Stimulated activated CD8-positive, alpha-beta memory T cell treated with anti-CD3 and anti-CD28 coated beads, Interleukin-15, amount 100 ng/mL, for 24 hours (primary cell): ENCODE measurements at places on chromosomes 2 and 18.

DNA sequence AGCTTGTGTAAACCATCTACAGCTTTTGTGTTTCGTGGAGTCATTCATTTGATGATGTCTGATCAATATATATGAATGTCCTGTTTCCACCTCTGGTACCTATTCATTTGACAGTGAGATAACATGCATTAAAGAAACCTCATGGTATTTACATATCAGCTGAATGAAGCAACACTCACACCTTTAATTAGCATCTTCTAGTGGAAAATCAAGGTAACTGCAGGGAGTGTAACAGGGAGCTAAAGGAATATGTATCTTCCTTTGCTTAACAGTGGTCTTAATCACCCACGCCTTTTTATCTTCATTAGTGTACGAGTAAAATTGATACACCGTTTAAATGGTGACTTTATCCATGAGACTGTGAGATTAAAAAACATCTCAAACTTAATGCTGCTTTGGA is 15.6 kb downstream of the SLC39A10 start:
- no peak for DNase-seq

DNA sequence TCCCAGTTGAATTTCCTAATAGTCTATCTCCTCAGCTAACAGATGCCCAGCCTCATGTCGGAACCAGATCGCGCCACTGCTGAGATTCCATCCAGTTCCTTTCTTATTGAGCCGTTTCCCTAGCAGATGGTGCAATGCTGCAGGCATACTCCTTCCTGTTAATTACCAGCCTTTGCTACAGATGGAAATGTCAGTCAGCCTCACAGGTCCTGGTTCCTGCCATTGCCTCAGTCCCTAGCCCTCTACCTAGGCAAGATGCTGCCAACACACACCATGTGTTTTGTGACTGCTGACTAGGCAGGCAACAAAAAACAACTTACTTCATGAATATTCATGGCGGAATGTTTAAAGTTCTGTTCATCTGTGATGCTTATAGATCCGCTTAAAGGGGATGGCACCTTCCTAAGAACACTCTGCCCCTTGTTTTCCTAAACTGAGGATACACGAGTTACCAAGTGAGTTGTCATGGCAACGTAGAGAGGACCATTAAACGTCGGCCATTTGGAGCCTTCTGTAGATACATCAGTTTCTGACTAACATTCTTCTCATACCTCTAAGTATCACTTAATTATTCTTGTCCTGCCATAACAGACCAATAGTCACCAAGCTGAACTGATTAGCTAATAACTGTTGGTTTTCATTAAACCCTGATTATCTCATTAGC is 749.5 kb downstream of the RNF144A start:
- no peak for DNase-seq

DNA sequence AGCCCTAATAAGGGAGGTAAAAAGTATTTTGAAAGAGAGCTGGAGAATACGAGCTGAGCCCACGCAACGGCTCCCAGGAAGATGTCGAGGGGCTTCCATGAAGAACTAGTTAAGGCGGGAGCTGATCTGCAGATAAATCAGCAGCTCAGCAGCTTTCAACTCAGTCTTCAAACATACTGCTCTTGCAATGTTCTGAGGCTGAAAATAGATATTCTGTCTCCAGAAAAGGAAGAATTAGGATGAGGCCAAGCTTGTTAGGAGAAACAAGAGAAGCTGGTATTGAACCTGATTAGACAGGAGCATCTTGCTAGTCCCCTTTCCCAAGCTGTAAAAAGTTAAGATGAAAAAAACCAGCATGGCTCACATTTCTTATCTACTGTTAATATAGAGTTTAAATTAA is 91.1 kb downstream of the AFF3 start:
- DNase-seq = no peak

- no peak for DNase-seq
Measured at GRCh38 chr2:181426672-181427071, 30.5 kb upstream of the ITGA4 start.

DNA sequence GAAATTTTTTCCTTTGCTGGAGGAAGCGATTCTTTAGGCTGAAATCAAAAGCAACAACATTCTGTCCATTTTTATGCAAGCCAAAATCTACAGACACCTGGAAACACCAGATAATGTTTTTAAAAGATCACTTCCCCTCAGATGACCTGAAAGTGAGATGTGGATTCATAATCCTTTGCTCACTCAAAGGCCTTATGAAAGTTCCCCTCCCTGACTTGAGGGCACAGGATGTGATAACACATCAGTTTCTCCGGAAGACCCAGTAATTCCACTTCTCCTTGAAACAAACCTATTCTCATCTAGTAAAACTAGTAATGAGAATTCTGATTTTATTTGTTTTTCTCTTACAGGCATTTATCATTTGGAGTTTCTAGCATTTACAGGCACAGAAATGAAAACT is 218.3 kb upstream of the RND3 start:
- DNase-seq = no peak

DNA sequence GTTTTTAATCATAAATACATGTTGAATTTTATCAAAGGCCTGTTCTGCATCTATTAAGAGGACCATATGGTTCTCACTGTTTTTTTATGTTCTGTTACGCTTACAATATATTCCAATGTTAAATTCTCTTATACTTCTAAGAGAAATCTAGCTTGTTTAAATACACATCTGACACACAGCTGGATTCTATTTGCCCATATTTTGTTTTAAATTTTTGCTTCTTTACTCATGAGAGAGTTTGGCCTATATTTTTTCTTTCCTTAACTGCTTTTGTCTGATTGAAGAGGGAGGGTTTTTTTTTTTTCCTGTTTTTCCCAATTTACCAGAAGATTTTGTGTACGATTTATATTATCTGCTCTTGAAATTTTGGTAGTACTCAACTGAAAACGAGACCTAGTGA is 34.9 kb downstream of the RNF144A start:
- DNase-seq = no peak

DNA sequence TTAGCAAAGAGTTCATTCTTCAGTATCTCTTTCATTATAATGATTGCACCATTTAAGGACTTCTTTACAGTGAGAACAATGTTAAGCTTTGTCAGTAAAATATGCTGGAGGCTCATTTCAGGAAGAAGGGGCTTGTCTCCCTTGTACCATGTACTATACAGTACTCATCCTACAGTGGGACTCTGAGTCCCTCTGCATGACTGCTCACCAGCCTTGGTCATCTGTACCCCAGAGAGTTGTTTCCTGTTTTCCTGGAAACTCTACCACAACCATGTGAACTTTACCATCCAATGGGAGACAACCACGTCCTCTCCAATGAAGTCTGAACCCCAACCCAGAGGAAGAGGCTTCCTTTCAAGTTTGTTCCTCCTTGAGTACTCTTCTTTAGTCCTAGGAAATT is 1171.1 kb upstream of the CRIM1 start:
- no peak for DNase-seq

GRCh38 chr2:20470211-20470610 is 23.3 kb downstream of the RHOB start:
- DNase-seq = no peak

GRCh38 chr18:24000613-24001490 is 13.7 kb upstream of the TTC39C start:
- DNase-seq = no peak

- no peak for DNase-seq
Measured at GRCh38 chr18:3688690-3689089, 238.7 kb downstream of the TGIF1 start.

- no peak for DNase-seq
Measured at GRCh38 chr18:9704233-9705118, 3.6 kb upstream of the RAB31 start.

- no peak for DNase-seq
Measured at GRCh38 chr2:9237831-9238230, 31.2 kb downstream of the ASAP2 start.

DNA sequence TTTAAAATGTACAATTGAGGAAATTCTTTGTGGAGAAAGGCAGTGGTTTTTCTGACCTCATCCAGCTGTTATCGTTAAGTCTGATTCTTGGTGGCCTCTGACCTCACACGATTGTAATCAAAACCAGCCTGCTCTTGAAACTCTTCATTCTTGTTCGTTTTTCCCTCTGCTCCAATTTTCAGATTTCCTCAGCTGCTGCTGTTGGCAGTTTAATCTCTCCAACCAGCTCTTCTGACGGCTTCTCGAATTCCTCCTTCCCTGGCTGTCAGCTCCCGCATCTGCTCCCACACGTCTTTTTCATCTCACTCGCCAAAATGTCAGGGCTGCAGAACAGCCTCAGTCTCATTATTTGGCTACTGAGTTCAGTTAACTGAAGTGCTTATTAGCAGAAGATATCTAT is 136.1 kb downstream of the DCDC2C start:
- no peak for DNase-seq

GRCh38 chr2:34949316-34949715 is 1350.2 kb upstream of the FAM98A start:
- DNase-seq = no peak

- no peak for DNase-seq
Measured at GRCh38 chr2:232250246-232251175, 128.0 kb upstream of the ALPP start.

DNA sequence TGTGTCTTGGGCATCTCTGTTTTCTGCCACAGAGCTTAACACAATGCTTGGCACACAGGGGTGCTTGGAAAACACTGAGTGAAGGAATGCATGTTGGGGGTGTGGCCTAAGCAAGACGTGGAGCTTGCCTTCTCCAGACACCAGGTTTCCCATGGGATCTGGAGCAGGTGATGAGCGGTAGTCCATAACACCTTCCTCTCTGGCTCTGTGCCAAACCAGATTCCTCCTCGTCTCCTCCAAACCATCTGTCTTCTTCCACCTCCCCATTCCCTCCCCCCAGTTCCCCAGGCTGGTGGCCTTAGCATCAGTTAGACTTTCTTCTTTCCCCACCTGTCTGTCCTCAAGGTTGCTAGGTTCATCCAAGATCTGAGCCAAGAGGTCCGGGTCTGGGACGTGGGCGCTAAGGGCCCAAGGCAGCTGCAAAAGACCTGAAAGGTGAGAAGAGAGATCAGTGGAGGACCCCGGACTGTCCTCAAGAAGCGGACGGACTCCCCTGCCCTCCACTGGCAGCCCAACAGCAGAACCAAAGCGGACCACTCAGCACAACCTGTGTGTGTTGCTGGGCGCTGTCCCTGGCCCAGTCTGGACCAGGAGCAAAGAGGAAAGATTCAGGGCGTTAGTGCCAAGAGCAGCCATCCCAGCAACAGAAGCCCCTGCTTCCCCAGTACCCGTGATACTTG is 1.2 kb upstream of the ITM2C start:
- no peak for DNase-seq

- DNase-seq = no peak
Measured at GRCh38 chr2:128364441-128364911, 45.8 kb upstream of the HS6ST1 start.

DNA sequence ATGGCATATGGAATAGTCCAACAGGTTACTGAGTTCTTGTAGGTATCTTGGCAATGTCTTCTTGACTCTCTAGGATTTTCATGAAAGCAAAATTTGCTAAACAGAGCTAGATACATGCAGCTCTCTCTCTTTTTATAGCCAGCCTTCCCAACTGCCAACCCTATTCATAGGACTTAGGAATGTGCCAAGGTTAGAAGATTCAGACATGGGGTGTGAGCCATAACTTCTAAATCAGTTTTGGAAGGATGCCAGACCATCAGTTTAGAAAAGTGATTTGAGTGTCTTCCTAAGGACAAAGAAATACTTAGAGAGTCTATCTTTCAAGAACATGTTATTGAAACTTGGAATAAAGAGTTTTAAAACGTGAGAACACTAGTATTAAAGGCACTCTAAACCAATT is 619.5 kb upstream of the FANCL start:
- DNase-seq = no peak

- DNase-seq = no peak
Measured at GRCh38 chr2:239212929-239213642, 187.7 kb downstream of the HDAC4 start.

DNA sequence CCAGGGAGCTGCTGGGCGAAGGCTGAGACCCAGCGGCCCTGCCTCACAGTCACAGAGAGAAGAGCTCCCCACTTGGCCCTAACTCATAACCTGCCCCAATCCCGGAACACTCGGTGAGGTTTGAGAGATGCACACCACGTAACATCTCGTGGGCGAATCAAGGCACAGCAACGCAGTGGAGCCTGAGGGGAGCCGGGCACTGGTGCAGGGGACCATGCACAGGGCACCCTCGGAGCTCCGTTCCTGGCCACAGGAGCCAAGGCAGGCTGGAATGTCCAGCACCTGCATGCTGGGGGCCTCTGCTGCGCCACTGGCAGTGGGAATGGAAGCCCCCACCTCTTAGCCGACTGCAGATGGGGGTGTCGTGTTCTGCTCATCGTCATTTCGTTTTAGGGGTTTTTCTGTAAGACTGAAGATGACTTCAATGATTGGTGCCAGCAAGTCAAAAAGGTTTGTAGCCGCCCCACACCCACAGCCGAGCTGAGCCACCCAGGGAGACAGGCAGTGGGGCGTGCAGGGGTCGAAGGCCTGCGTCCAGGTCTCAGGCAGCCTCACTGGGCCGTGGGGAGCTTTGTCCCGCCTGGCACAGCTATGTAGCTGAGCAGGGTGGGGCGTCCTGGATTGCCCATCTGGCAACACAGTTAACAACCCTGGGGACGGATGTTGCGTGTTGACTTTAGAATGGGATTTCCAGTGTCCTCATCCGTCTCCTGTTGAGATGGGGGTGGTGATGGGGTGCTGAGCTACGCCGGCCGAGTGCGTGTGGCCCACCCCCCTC is 16.1 kb downstream of the DTYMK start:
- no peak for DNase-seq

- no peak for DNase-seq
Measured at GRCh38 chr2:185208261-185208660, 530.3 kb upstream of the FSIP2 start.

DNA sequence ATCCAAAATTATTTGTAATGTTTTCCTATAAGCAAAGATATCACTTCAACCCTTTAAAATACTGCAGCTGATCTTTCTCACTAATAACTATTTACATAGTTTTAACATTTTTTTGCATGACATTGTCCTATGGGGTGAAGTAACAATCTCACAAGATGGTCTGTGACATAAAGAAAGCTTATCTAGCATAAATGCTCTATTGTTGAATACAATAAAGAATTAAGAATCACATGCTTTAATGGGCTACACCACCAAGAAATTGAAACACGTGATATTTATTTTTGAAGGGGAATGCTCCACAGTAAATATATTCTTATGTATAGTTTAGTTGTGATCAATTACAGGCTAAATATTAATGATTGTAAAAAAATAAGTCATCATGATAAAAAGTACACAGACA is 441.1 kb downstream of the PTH2R start:
- no peak for DNase-seq

DNA sequence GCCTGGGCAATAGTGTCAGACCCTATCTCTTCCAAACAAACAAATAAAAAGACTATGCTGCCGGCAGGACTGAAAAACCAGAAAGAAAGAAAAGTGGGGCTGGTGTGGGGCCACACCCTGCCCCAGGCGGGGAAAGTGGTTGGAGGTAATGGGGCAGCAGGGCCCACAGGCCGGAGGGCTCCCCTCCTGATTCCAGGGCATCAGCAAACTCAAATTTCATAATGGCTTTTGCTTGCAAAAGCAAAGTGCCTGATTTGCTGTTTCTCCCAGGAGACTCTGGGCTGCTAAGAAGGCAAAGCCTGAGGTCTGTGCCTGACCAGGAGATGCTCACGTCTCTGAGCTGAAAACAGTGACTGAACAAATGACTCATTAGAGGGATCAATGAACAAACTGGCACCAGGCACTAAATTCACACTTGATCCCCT is 121.9 kb downstream of the HDAC4 start:
- DNase-seq = no peak
